ENCODE measurements at places on chromosomes 3 and 15.
A peak's percentile ranks its signal among the peaks of the same experiment; 100 is the strongest.

DNA sequence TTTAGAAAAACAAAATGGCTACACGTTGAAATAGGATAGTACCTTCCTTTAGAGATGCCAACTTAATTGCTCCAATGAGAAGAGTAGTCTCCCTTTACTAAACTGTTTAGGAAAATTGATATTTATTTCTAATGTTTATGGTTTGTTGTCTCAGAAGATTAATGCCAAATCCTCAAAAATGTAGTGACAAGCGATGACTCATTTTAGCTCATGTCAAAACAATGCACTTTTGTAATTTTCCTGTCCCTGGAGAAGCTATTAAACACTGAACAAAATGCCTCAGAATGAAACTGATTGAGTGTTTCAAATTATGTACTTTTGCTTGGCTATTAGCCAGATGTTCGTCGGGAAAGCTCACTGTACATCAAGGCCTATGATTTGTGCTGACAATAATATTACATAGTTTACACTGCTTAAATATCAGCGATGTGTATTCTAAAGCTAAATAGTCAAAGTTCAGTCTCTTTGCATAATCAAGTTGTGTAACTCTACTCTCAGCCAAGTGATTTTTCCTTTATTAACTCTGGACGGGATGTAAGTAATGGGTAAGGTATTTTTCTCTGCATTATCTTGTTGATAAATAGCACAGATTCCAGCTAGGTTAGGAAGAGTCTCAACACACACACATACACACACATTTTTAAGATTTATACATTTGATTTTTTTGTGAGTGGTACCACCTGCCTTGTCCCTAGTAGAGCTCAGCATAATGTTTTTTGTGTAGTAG is 83.7 kb downstream of the CMSS1 start:
- DNase-seq = peak; percentile 17

- DNase-seq = no peak
Measured at GRCh38 chr3:173902401-173902800, 504.9 kb downstream of the NLGN1 start.

DNA sequence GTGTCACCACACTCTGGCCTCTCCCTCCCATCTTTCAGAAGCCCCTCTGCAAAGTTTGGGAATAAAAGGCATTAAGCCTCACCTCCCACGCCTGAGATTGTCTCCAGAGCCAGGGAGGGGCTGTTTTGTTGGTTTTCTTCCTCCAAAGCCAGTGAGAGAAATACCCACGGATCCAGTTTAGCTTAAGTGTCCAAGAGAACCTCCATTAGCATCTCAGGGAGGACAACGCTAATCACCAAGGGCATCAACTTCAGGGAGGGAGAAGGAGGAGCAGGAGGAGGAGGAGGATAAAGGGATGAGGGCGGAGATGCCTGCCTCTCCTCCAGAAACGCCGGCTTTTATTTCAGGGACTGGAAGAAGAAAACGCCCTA is 101.6 kb downstream of the SRGAP3 start:
- DNase-seq = no peak

- DNase-seq = no peak
Measured at GRCh38 chr3:44899683-44900367, 25.4 kb downstream of the TGM4 start.

DNA sequence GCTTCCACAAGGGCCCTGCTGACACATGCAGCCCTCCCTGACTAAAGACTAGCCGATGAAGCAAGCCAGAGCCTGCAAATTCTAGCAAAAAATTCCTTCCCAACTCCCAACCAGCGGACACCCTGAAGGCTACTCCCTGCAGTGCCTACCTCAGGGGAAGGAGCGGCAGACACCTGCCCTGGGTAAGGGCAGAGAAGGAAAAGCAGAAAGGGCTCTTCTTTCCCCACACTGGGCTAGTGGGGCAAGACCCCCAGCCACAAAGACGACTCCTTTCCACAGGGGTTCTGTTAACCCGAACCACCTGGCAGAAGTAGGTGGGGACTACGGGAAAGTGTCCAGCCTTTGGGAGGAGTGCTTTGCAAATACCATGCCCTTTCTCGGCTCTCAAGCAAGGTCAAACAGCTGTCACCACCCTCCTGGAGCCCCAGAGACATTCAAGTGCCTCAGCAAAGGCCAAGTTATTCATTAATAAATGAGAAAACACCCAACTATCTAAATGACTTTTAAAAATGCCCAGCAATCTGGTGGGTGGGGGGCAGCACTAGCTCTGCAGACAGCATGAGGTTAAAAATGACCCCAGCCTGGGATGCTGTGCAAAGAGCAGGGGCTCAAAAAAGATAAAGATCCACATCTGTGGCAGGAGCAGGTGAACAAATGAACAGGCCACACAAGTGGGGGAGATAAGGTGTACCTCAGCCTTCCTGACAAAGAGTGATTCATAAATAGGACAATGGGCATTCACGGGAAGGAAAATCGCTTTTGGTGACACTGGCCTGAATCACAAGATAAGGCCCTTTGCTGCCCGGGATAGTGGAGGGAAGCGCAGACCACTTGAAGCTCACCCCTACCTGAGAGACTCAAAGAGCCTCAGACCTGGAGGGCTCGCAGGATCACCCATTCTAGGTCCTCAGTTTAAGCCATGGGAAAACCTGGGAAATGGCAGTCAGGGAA is 33.0 kb downstream of the CCDC12 start:
- DNase-seq = no peak

DNA sequence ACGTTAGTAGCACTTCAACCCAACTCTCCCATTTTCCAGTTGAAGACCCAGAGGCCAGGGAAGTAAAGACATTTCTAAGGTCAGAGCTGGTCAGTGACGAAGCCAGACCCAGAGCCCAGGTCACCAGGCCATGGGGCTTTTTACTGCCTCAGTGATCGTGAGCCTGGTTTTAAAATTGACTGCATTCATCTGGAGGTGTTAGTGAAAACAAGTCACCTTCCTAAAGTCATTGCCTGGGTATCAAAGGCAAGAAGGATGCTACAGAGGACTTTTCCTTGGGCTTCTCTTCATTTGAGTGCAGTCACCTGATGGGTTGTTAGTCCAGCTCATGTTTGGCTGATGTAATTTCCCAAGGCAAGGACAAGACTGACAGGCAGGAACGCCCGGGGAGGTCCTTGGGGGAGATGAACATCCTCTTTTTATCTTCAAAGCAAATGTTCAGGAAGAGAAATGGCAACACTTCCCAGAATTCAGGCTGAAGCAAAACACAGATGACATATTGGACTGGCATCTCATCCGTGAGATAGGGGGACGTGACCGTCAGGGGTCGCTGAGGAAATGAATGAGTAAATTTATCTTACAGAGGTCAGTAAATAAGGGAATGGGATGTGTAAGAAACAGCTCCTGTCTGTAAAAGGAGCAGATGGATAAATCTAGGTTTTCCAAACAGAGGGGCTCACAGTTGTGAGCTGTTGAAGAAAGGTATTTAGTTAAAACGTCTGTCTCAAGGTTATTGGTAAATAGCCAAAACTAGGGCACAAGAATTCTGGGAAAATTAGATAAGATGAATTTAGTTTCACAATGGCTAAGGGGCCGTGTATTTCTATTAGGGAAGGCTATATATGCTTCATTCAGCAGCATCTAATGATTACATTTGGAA is 201.2 kb downstream of the OPA1 start:
- no peak for DNase-seq

- no peak for DNase-seq
Measured at GRCh38 chr15:87419344-87419743, 837.2 kb downstream of the NTRK3 start.

- DNase-seq = no peak
Measured at GRCh38 chr3:138782755-138783154, 52.0 kb downstream of the PIK3CB start.

DNA sequence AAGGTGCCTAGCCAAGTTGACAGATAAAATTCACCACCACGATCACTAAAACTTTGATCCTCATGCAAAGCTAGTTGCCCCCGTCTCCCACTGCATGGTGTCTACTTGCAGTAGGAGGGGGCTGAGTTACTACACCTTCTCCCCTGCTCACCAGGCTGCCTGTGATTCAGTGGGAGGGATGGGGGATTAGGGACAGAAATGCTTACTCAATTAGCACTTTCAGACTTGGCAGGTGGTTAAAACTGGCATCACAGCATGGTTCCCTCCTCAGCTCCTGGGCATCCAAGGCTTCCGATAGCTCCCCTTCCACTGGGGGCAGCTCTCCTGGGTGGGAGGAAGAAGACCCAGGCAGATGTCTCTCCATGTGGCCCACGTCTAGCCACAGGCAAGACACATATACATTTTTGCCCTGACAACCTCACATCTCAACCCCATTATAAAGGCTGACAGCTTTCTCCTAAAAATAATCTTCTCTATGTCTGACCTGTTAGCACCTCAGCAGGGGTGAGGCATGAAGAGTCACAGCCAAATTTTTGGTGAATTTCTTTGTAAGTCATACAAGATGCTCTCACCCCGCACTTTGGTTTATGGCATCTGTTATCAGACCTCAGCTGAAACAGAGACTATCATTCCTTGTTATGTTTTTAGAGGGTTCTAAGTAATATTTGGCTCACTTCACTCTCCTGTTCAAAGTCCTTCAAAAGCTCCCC is 369.0 kb downstream of the SV2B start:
- no peak for DNase-seq

GRCh38 chr3:1515882-1516281 is 423.1 kb downstream of the CNTN6 start:
- DNase-seq = no peak

DNA sequence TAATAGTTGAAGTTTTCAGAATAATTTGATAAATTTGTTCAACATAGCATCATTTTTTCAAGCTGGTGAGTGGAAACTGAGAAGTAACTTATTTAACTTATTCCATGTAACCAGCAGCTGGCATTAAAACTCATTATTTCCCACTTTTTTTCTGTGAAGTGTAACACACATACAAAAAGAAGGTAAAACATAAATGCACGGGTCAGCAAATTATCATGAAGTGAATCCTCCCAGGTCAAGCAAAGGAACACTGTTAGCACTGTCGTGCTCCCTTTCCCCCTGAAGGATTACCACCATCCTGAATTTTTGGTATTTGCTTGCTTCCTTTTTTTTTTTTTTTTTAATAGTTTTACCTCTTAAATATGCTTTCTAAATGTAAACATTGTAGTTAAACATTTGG is 77.6 kb upstream of the LRRFIP2 start:
- no peak for DNase-seq

DNA sequence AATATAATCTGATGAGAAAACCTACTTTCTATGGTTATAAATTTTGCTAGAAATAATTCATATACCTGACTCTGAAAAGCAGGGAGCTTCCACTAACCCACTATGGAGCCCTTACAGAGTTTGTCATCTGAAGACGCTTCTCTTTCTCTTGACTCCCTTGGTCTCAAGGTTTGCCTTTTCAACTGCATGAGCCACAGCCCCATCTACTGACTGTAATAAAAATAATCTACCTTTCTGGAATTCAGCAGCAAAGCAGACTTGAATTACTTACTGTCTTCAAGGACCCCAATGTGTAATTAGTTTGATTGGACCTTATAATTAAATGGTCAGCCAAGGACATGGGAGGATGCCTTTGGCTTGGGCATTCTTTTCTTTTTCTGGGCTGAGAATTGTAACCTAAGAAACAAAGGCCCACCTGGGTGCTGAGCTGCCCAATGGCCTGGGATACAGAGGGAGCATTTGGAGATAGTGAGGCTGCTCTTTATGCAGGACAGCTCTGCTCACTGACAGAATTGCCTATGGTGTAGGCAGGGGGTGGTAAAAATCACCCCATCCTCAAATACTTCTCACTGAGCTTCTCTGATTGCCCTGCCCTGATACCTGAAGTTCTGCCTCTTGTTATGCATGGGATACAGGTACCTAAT is 178.6 kb upstream of the TRIM42 start:
- no peak for DNase-seq

DNA sequence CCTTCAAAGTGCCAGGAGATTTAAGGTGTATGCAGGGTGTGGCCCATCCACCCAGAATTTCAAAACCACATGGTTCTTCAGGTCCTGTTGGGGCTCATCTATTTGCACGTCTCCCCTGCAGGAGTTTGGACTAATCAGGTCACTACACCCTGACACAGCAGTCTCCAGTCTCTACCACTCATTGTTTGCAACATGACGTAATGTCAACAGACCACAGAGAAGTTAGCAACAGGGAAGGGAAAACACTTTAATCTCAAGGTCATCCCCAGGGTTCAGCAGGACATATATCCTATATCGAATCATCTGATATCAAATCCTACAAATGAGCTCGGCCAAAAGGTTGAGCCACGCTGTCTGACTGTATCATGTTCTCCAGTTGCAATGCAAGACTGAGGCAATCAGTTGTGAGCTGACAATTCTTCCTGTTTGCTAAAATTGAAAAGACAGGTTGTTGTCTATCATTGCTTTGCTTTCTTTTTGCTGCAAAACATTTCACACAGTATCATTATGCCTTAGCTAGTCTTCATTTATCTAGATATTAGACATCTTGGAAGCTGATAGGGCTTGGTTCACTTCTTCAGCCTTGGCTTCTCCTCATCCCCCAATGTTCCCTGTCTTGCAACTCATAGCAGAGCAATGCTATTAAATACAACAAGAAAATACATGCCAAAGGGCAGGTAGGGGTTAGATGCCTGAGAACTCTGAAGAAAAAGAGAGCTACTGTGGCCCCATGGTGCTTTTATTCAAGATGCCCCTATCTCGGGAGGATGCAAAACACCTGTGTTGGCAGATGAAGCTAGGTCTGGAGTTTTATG is 13.4 kb upstream of the LEKR1 start:
- peak; percentile 82 for DNase-seq

- DNase-seq = no peak
Measured at GRCh38 chr3:73510334-73510733, 114.4 kb downstream of the PDZRN3 start.

DNA sequence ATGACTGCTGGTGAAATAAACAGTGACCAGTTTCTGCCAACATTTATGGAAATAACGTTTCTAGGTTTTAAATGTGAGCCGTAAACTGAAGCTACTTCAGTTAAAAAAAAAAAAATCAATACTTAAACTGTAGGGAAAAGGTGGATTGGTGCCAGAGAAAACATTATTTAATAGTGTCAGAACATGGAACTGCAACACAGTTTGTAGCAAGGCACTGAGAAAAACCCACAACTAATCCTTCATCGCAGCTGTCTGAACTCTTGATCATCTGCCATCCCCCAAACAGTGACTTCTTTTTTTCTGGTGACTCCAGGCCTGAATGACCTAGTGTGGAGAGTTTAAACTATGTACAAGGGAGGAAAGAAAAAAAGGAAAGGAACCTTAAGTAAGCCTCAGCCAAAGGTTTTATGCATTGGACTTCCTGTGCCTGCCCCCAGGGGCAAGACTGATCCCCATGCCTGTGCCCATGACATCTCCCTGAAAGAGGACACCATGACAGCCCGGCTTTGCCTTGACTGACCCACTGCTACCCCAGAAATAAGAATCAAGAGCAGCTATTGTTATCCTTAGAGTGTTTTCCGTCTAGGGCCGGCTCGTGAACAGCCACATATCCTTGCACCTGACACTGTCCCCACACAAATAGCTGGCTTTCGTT is 33.1 kb downstream of the CRTAP start:
- no peak for DNase-seq

- peak; percentile 6 for DNase-seq
Measured at GRCh38 chr3:42394579-42395288, 15.7 kb downstream of the LYZL4 start.

- no peak for DNase-seq
Measured at GRCh38 chr3:119538772-119539171, 20.6 kb downstream of the CD80 start.

Measured in NCI-H774 (cell line).